Stimulated activated naive CD4-positive, alpha-beta T cell treated with Interleukin-2 at 50 U/mL for 16 hours (primary cell): ENCODE measurements at places on chromosomes 7 and 10.

DNA sequence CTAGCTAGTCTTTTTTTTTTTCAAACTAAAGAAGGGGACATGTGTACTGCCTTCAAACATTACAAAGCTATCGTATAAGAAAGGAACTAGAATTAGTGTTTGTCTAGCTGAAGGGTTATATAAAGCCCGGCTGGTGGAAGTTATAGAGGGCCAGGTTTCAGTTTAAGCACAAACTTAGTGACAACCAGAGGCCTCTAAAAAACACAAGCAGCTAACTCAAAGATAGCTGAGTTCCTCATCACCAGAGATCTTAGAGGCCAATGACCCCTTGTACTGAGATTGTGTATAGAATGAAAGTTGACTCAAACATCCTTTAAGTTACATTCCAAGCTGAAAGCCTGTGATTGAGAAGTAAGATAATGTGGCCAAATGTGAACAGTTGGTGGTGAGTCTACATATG, 28.1 kb upstream of the SGMS1 start:
- no peak for DNase-seq

GRCh38 chr10:36759141-36759805, 366.1 kb upstream of the ANKRD30A start:
- DNase-seq: no peak

GRCh38 chr10:120987359-120987758, 136.2 kb downstream of the WDR11 start:
- DNase-seq: no peak

- no peak for DNase-seq
Observed at GRCh38 chr7:6727663-6728062, 20.9 kb upstream of the ZNF12 start.

DNA sequence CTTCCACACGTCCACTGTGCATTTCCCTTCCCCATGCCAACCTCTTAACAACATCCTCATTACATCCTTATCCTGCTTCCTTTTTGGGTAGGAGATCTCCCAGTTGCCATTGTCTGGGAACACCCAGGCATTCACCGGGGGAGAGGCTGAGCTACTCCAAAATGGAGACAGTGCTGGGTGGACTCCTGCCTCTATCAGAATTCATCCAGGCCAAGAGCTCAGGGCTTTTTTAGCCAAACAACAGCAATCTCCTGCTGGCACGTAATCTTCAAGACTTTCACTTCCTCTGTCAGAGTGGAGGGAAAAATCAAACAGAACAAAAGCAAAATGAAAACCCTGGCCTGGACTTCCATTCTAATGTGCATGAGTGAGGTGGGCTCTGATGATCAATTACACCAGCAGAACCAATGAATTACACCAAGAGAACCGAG, 245.0 kb downstream of the PRPF18 start:
- DNase-seq: no peak

DNA sequence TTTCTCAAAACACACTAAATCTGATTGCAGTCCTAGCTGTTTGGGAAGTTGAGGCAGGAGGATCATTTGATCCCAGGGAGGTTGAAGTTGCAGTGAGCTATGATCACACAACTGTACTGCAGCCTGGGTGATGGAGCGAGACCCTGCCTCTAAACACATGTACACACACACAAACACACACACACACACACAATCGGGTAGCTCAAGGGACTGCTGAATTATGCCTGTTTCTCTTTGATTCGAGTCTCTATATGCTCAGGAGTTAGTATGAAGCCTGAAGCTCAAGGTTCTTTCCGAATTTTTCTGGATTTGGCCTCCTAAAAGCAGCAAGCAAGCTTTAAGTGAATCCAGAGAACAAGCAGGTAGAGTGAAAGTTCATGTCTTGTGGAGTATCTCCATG, 22.5 kb downstream of the PRTFDC1 start:
- DNase-seq: no peak

GRCh38 chr7:94067506-94067905, 63.4 kb upstream of the BET1 start:
- no peak for DNase-seq

DNA sequence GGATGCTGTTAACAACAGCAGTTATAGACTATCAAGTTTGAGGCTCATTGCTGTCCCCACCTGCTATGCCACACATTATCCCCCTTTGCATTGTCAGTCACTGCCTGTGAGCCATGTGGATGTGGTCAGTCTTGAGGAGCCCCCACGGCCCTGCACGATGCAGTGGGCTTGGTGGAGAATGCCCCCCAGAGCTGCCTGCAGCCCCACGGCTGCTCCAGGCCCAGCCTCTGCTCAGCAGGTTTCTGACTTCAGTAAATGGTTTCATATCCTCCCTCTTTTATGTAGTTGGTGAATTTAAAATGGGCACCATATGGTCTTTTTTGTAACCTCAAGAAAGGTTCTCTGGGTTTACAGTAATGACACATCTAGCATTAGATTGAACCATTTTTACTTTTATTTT, 164.1 kb downstream of the EBF3 start:
- DNase-seq: no peak

- no peak for DNase-seq
Observed at GRCh38 chr7:43954524-43955228, 28.4 kb downstream of the UBE2D4 start.

DNA sequence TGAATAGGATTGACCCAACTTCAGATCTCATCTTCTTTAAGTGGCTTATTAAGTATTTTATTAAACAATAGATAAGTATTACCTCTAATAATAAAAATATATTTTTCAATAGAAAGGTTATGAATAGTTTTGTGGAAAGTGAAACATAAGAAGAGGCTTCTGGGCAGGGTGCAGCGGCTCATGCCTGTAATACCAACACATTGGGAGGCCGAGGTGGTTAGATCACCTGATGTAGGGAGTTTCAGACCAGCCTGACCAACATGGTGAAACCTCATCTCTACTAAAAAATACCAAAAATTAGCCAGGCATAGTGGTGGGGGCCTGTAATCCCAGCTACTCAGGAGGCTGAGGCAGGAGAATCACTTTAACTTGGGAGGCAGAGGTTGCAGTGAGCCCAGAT, 26.5 kb downstream of the GPR85 start:
- DNase-seq: no peak

GRCh38 chr7:155824227-155824886, 12.1 kb upstream of the SHH start:
- DNase-seq: no peak

- no peak for DNase-seq
Observed at GRCh38 chr7:36506820-36507219, 117.2 kb downstream of the ANLN start.

- no peak for DNase-seq
Observed at GRCh38 chr7:138785587-138786437, 12.0 kb upstream of the TMEM213 start.

GRCh38 chr10:44818041-44818649, 93.0 kb upstream of the TMEM72 start:
- DNase-seq: no peak

- DNase-seq: no peak
Observed at GRCh38 chr7:129615018-129615417, 3.5 kb downstream of the NRF1 start.
